Hepatocyte (in vitro differentiated cells): ENCODE measurements at places on chromosomes 6 and 20.

DNA sequence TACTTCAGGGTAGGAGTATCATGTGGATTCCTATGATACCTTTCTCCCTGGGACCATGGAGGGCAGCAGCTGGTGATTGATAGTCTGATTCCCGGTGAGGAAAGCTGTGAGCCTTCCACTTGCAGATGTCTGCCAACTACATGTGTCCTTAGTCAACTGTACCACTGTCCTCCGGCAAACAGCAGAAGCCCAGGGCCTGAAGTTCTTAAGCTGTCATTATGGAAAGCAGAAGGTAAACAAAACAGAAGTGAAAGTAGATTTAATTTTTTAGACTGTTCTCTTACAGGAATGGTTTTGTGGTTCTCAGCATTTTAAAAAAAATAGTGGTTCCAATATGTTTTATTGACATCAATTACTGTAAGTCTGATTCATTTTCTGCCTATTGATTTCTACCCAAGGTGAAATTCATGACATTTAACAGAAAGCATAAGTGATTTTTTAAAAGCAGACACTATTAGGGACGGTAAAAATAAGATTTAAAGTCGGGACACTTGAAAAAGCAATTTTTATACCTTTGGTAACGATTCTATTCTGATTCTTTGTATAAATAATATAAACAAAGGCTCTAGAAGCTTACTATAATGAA, 36.6 kb downstream of the PTPN1 start:
- H3K27me3 ChIP-seq: no peaks in the 10 kb centered on the region
- H3K4me3 ChIP-seq: no peak overlapping the region
- no peak for DNase-seq
- no peaks in the 10 kb centered on the region for H3K4me1 ChIP-seq
- H3K27ac ChIP-seq: no peak overlapping the region

DNA sequence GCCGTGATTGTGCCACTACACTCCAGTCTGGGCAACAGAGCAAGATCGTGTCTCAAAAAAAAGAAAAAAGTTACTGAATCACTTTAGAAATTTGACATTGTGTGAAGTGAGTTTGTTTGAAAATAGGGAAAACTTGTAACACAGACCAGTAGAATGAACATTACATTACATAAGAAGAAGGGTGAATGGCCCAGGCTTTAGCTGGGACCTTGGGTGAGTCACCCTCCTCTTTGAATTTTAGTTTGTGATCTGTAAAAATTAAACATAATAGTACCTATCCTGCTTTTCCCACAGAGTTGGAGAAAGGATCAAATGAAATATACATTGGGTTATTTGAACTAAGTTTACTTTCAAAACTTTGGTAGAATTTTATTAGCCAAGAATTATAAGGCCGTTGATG, 56.3 kb downstream of the KCNS1 start:
- no peak overlapping the region for H3K27ac ChIP-seq
- H3K36me3 ChIP-seq: no peaks in the 10 kb centered on the region
- H3K4me3 ChIP-seq: no peak overlapping the region

DNA sequence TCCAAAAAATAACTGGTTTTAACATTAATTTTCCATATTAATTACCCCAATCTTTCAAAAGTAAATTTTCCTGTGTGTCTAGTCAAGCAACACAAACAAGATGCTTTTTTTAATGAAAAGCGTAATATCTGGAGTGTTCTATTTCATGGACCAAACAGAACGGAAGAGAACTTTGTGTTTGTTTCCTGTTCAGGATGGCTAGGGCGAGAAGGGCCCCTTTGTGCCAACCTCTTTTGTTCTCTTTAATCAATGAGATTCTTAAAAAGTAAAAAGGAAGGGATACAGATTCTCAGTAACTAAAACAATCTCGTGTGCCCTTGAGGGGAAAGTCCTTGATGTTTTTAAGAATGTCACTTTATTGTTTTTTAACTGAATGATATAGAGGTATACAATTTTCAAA, 55.7 kb downstream of the GNAS start:
- DNase-seq: no peak
- H3K4me1 ChIP-seq: peaks cover 18% of the 10 kb centered on the region
- H3K4me3 ChIP-seq: no peak overlapping the region

GRCh38 chr6:67133973-67134372, 1426.9 kb upstream of the EYS start:
- DNase-seq: no peak
- no peak overlapping the region for H3K4me3 ChIP-seq
- no peaks in the 10 kb centered on the region for H3K4me1 ChIP-seq

DNA sequence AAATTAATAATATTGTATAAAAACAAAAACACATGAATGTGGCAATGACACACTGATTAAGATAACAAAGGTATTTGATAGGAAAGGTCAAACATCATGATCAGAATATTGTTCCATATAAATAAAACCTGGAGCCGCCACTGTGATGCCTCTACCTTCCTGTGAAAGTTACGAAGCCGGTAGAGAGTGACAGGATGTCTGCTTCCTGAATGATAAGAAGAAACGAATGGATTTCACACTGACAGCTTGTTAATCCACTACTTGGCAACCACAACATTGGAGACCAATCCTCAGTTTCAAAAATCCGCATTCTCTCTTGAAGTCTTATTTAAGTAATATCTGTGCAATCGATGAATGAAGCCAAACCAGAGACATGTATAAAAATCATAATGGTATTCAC, 315.1 kb downstream of the HDGFL1 start:
- no peak for DNase-seq
- no peaks in the 10 kb centered on the region for H3K36me3 ChIP-seq
- peaks cover 11% of the 10 kb centered on the region for H3K4me1 ChIP-seq
- H3K27ac ChIP-seq: no peak overlapping the region
- no peak overlapping the region for H3K4me3 ChIP-seq
- H3K27me3 ChIP-seq: no peaks in the 10 kb centered on the region

DNA sequence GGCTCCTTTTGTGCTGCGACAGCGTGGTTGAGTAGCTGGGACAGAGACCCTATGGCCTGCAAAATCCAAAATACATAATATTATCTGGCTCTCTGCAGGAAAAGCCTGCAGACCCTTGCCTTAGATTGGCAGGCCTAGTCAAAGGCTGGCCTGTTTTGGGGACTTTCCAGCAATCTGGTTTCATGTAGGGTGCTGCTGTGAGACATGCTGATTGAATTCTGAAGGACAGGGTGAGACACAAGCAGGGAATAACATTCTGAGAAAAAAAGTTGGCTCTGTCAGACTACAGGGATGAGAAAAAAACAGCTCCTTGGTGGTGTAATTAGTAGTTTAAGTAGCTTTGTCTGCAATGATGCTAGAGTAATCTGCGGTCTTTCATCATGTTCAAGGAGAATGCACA, 402.7 kb upstream of the AGPAT4 start:
- H3K27ac ChIP-seq: no peak overlapping the region
- no peaks in the 10 kb centered on the region for H3K27me3 ChIP-seq
- H3K4me3 ChIP-seq: no peak overlapping the region
- H3K36me3 ChIP-seq: no peaks in the 10 kb centered on the region

- no peak overlapping the region for H3K4me3 ChIP-seq
- no peak for DNase-seq
- H3K4me1 ChIP-seq: peaks cover 26% of the 10 kb centered on the region
- H3K27ac ChIP-seq: no peak overlapping the region
Measured at GRCh38 chr6:12339808-12340487, 49.8 kb downstream of the EDN1 start.

GRCh38 chr6:17098538-17098937, 3.3 kb upstream of the STMND1 start:
- no peaks in the 10 kb centered on the region for H3K36me3 ChIP-seq
- peaks cover 16% of the 10 kb centered on the region for H3K4me1 ChIP-seq
- no peak overlapping the region for H3K27ac ChIP-seq
- peak; percentile 71 for DNase-seq
- H3K4me3 ChIP-seq: no peak overlapping the region

DNA sequence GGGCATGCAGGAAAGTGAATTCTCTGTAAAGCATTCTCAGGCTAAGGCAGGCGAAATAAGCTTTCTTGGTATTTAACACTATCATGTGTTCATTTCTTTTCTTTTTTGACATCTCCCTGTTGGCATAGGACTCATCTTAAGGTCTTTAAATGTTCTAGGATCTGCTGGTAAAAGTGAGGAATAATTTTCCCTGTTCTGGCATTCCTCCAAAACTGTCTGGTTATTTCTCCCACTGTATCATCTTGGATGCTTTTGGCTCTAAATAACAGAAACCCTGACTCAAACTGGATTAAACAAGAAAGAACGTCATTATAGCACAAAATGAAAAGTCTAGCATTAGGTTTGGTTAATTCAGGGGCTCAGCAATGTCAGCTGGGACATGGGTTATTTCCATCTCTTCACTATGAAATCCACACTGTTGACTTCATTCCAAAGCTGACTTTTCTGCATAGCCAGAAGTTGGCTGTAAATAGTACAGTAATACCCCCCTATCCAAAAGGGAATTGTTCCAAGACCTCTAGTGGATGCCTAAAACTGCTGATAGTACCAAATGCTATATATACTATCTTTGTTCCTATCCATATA, 37.9 kb upstream of the SNAP25 start:
- H3K27me3 ChIP-seq: peaks cover 7% of the 10 kb centered on the region
- H3K4me3 ChIP-seq: no peak overlapping the region
- DNase-seq: no peak
- H3K4me1 ChIP-seq: no peaks in the 10 kb centered on the region
- no peak overlapping the region for H3K27ac ChIP-seq

- H3K4me3 ChIP-seq: no peak overlapping the region
- H3K27me3 ChIP-seq: no peaks in the 10 kb centered on the region
- DNase-seq: peak; percentile 21
- H3K27ac ChIP-seq: no peak overlapping the region
Measured at GRCh38 chr6:170480050-170480692, 72.9 kb downstream of the PSMB1 start.

DNA sequence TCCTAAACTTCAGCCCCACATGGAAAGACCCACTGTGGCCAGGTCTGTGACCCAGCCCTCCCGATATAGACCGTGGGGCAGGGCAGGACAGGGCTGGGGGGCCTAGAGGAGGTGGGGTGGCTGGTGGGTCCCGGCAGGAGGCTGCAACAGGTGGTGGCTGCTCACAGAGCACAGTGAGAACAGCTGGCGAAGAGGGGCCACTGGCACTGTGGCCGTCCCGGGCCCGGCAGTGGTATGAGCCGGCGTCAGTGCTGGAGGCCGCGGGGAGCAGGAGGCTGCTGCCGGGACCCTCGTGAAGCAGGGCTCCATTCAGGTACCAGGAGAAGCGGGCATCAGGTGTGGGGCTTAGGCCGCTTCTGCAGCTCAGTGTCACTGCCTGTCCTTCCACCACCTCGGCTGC, 13.4 kb downstream of the SIGLEC1 start:
- H3K27me3 ChIP-seq: no peaks in the 10 kb centered on the region
- H3K4me3 ChIP-seq: no peak overlapping the region
- H3K27ac ChIP-seq: no peak overlapping the region
- no peak for DNase-seq

DNA sequence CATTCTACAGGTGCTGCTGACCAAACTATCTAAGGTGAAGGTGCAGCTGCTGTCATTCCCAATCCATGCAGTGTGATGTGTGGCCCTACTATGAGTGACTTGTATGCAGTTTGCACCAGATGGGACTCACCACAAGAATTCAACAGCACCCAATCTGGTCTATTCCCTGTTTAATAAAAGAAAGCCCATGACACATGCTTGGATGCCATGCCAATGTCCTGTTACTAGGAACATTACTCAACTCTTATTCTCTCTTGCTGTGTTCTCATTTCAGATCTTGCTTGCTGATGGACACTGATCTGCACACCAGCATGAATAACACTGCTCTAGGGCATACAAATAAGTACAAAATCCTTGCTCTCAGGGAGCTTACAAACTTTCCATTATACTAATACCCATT, 221.6 kb upstream of the CDYL start:
- H3K27me3 ChIP-seq: no peaks in the 10 kb centered on the region
- no peak overlapping the region for H3K4me3 ChIP-seq
- H3K4me1 ChIP-seq: no peaks in the 10 kb centered on the region
- H3K36me3 ChIP-seq: no peaks in the 10 kb centered on the region

DNA sequence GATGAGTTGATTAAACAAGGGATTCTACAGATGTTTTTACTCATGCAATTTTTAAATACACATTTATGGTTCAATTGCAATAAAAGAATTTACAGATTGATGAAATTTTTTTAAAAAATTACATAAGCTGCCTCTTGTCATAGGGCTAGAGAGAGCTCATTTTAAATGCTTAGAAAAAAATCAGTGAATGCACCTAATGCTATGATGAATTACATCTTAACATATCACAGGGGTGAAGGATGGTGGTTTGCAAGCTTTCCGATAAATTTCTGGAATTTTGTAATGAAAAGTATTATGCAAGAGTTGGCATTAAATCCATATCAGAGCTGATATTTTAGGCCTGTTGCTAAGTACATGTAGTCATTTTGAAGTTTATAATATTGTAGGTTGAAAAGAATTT, 29.6 kb downstream of the DSE start:
- H3K4me1 ChIP-seq: peaks cover 16% of the 10 kb centered on the region
- H3K27me3 ChIP-seq: no peaks in the 10 kb centered on the region
- H3K27ac ChIP-seq: no peak overlapping the region
